Activated naive CD4-positive, alpha-beta T cell (primary cell): ENCODE measurements at places on chromosomes 1 and 21.

DNA sequence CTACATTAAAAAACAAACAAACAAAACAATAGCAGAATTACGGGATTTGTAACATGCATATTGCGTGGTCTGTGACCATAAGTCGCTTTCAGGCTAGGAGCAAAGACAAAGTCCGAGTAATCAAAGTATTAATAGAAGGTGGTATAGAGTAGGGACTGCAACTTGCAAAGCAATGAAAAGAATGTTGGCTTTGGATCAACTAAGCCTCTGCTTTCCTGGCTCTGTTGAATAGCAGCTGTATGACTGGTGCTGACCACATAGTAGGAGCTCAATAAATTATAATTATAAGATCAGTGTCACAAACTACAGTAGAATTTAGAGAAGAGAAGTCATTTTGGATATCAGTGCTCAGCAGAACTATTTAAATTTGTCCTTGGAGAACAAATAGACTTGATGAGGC lies 586.4 kb downstream of the DPYD start:
- DNase-seq: no peak

DNA sequence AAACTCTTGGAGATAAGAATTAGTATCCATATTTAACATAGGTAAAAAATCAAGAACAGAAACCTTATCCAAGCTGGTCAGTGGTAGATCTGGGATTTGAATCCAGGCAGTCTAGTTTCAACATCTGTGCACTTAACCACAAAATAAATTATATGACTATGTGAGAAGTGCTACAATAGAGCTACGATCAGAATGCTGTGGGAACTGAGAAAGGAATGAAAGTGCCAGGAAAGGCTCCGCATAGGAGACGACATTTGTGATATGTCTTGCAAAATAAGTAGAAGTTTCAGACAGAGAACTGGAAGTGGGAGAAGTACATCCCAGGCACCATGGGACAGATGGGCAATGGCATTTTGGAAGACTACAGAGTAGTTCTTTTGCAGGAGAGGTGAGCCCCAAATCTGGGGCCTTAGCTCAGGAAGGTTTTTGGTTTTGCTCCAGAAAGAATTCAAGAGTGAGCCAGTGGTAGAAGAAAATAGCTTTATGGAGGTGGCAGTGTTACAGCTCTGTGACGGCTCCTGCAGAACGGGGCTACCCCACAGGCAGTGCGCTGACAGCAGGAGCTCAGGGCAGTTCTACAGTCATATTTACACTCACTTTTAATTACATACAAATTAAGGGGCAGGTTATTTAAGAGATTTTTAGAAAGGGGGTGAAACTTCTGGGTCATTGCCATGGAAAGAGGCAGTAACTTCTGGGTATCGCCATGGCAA lies 25.5 kb upstream of the GJA5 start:
- no peak for DNase-seq

DNA sequence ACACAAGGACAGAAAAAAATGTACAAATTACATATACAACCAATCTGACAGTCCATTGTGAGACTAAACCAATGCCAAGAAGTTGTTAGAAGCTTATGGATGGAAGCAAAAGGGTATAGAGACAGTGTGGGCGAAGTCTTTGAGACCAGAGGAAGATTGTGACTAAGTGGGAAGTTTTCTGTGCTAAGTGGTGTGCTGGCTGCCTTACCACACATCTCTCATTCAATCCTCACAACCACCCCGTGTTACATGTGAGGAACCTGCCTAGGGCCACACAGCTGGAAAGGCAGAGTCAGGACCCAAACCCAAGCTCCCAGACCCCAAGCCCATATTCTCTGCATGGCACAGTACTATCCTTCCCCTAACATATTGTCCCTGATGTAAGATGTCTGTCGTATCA lies 53.5 kb upstream of the DUSP10 start:
- no peak for DNase-seq

DNA sequence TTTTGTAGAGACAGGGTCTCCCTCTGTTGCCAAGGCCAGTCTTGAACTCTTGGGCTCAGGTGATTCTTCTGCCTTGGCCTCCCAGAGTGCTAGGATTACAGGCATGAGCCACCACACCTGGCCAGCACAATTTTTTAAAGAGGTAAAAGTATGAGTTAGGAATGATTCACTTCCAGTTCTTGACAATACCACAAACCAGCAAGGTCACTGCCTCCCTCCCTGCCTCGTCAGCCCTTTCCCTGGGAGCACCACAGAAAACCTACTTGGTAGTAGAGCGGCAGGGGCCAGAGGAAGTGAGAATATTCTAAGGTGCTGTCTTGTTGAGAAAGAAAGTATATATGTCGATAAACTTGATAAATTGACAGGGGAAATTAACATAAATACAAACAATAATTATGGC lies 10.8 kb upstream of the CDA start:
- no peak for DNase-seq

GRCh38 chr1:228371741-228372182 lies 34.9 kb downstream of the TRIM11 start:
- no peak for DNase-seq

GRCh38 chr1:241423541-241424479 lies 66.8 kb upstream of the RGS7 start:
- no peak for DNase-seq

GRCh38 chr21:15506086-15506485 lies 223.7 kb upstream of the USP25 start:
- no peak for DNase-seq

GRCh38 chr1:76379506-76379905 lies 305.0 kb downstream of the ST6GALNAC3 start:
- DNase-seq: no peak

DNA sequence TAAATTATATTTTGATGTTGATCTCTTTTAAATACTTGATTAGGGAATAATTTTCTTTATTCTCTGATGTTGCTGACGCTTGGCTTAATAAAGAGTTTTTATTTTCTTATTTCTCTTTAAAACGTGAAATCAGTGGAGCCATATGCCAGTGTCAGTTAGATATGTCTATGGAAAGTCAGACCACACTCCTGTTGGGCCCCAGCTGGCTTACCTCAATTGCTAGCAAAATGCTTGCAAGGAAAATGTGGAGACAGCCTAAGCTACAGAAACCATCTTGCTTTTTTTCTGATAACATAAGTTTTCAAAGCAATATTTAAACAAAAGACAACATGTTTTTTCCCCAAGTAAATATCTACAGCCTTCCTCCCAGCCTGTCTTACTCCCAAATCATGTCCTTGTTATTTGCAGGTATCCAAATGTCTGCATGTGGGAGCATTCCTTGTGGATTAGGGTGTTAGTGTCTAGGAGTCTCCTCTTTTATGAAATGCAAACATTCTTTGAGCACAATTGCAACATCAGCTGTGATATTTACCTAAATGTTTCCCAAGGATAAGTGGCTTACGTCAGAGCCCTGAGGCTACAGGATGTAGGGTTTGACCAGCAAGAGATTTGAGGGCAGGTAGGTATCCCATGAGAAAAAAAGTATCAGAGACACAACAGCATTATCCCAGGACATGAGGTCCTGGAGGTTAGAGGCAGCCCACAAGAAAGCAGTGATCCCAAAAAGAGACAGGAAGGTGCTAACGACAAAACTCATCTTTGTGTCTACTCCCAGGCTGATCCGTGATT lies 117.2 kb upstream of the KCNJ15 start:
- DNase-seq: no peak

GRCh38 chr1:53359934-53360276 lies 32.0 kb upstream of the LRP8 start:
- DNase-seq: no peak

GRCh38 chr21:22900490-22900889 lies 1902.3 kb downstream of the NCAM2 start:
- no peak for DNase-seq
